ENCODE measurements at places on chromosomes 2 and 18.

DNA sequence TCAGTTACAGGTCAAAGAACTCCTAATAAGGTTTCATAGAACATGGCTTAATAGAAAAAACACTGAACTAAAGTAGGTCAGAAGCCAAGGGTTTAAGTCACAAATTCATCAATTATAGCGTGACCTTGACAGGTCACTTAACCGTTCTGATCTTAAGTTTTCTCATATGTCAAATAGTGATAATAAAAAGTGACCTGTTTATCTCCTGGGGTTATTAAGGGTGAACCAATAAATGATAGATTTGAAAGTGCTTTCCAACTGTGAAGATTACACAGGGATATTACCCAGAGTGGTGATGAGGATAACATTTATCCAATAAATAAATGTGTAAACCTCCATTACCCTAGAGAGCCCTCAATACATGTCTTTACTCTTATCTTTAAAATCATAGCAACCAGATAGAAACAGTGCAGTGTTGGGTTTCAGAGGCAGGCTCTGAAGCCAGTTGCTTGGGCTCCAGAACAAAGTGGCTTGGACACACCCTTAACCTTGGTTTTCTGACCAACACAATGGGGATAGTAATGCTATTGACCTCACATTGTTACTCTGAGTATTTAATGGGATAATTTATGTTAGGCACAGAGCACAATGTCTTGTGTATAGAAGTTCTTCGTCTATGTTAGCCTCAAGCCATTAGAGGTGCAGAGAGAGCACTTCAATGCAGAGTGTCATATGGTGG, 48.6 kb downstream of the KLHL14 start:
- DNase-seq = no peak

DNA sequence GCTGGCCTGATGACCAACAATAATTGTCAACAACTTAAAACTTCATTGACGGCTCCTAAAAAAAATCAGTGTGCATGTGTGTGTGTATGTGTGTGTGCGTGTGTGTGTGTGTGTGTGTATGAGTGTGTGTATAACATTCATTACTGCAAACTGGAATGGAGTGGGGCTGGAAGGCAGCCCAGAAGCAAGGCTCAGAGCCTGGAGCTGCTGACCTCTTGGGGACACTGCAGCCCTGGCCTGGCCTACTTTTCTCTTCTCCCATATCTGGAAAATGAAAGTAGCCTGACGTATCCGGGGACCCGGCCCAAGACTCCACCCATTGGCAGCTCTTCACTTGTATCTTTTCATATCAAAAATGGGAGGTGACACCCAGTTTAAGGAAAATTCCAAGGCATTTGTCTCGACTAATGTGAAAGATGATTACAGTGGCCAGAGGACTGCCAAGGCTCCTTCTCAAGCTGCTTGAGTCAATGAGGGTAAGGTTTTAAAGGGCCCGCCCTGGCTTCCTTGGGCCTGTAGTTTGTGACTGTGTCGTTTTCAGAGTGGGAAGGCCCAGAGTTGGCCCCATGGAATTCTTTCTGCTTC, 72.4 kb upstream of the IL1R1 start:
- no peak for DNase-seq

- peak; percentile 29 for DNase-seq
Measured at GRCh38 chr18:7084080-7085065, 33.2 kb downstream of the LAMA1 start.

- no peak for DNase-seq
Measured at GRCh38 chr2:9234680-9235146, 28.1 kb downstream of the ASAP2 start.

- no peak for DNase-seq
Measured at GRCh38 chr2:187918996-187919821, 365.0 kb upstream of the TFPI start.

GRCh38 chr2:121532347-121532766, 1.7 kb downstream of the RNU4ATAC start:
- no peak for DNase-seq

DNA sequence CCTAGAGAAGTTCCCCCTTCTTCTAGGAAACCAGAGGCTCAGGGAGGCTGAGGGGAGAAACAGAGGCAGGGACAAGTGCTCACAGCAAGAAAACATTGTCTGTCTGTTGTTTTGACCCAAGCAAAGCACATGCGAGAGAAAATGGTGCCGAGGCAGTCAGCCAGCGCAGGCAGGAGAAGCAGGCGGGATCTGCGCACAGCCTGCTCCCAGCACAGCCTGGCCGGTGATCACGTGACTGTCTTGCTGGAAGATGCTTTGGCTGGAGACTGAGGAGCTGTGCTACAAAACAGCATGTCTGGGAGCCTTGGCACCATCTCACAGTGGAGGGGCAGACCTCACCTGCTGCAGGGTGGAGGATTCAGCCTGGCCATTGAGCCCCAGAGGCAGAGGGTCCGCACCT, 93.7 kb upstream of the MYCN start:
- no peak for DNase-seq

- DNase-seq = peak; percentile 52
Measured at GRCh38 chr18:23498117-23498516, 5.2 kb upstream of the RMC1 start.

DNA sequence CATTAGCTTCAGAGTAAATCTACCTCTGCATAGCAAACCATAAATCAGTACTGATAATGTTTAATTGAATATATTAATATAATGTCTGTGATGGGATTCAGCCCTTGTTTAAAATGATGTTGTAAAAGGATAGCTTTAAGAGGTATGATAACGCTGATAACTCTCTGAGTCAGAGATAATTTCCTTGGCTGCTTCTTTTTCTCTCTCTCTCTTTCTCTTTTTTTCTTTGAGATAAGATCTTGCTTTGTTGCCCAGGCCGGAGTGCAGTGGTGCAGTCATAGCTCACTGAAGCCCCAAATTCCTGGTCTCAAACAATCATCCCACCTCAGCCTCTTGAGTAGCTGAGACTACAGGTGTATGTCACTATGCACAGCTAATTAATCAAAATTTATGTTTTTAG, 35.7 kb downstream of the CDH7 start:
- DNase-seq = no peak

DNA sequence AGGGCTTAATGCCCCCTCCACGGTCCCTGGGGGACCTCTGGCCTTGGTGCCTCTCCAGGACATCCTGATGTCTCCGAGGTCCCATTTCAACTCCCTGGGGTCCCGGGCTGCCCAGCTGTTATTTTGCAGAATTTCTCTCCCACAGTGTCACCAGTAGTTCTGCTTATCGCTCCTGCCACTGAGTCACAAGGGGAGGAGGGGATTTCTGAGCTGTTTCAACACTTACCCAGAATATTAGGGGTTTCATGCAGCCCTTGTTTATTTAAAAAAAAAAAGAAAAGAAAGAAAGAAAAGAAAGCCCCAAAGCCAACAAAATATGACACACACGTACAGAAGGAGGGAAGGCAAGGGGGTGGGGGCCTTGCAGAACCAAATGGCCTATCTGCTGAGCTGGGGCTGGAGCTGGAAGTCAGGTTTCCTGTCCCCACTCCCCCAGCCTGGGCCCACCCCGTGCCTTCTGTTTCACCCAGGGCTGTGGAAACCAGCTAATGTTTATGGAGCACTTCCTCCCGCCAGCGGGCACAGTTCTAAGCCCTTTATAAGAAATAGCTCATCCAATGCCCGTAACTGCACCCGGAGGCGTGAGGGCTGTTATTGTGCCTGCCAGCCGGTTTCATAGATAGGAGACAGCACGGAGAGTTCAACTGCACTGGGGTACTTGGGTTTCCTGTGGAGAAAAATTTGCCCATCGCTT, 8.4 kb upstream of the ARID5A start:
- peak; percentile 89 for DNase-seq

- DNase-seq = no peak
Measured at GRCh38 chr18:12773369-12773768, 70.5 kb downstream of the PSMG2 start.

DNA sequence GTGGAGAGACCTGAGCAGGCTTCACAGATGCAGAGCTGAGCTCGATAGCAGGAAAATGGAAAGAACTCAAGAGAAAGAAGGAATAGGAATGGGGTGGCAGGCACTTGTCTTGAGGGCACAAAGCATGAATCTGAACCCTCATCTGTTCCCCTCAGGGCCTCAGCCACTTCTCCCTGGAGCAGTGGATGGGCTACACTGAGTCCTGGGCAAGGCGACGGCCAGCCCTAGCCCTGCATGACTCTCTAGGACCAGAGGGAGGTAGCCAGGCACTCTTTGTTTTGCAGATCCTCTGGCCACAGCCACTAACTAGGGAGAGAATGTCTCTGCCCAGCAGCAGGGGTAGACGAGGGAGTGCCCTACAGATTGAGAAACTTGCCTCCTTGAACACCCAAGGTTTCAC, 3.4 kb upstream of the TEX51 start:
- DNase-seq = no peak

DNA sequence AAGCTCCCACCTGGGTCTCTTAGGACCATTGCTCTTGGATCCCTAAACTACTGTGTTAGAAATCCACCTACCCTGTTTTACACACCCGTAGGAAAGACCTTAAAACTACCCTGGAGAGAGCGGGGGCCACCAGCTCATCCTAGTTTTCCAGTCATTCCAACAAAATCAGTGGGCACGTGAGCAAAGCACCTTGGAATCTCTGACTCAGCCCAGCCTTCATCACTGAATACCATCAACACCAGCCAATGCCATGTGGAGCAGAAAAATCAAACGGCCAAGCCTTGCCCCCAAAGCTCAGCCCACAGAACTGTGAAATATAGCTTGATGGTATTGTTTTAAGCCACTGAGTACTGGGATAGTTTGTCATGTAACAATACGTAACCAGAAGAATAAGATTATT, 449.7 kb upstream of the CHAC2 start:
- no peak for DNase-seq

GRCh38 chr2:138742441-138743057, 37.6 kb downstream of the NXPH2 start:
- DNase-seq = no peak

- DNase-seq = no peak
Measured at GRCh38 chr2:207285473-207285815, 119.7 kb upstream of the KLF7 start.

DNA sequence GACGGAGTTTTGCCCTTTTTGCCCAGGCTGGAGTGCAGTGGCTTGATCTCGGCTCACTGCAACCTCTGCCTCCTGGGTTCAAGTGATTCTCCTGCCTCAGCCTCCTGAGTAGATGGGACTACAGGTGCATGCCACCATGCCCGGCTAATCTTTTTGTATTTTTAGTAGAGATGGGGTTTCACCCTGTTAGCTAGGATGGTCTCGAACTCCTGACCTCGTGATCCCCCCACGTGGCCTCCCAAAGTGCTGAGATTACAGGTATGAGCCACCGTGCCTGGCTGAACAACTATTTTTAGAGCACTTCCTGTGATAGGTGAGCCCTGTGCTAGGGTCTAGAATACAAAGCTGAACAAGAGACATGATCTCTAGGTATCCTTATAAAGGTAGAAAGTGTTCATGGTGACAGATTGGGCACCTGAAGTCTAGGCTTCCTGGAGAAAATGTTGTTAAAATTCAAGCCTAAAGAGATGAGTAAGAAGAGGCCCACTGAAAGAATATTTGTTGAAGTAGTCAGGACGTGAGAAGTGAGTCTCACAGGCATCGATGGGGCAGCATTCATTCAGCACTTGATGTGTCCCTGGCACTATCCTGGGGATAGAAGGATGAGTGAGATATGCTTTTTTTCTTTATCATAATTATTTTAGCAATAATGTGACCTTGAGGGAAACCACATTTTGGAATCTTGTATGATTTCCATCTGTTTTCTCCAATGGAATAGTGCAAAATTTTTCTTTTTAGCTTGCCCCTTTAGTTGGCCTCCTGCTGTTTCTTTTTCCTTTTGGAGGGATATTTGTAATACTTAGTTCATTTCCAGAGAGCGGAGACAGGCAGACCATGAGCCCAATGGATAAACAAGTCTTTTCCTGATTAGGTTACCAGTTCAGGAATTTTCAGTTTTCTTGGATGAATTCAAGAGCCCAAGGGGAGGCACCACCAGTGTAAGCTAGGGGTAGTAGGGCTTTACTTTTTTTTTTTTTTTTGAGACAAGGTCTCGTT, 5.1 kb downstream of the ZNF236 start:
- DNase-seq = no peak

DNA sequence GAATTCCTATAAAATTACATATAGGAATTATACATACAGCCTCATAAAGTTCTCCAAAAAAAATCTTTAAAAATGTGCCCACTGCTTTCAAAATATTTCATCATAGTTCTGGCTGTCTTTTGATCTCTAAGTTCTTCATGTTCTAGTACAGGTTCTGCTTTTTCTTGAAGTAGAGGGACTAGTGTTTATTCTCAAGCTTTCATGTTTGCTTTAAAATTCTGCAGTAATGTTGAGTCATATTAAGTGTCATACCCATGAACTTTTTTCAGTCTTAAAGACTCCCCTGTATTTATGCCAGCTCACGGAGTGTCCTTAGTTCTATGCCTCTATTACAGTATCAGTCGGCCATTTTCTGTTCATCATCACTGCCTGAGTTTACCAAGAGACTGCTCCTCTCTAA, 54.8 kb upstream of the CCDC141 start:
- DNase-seq = peak; percentile 40

DNA sequence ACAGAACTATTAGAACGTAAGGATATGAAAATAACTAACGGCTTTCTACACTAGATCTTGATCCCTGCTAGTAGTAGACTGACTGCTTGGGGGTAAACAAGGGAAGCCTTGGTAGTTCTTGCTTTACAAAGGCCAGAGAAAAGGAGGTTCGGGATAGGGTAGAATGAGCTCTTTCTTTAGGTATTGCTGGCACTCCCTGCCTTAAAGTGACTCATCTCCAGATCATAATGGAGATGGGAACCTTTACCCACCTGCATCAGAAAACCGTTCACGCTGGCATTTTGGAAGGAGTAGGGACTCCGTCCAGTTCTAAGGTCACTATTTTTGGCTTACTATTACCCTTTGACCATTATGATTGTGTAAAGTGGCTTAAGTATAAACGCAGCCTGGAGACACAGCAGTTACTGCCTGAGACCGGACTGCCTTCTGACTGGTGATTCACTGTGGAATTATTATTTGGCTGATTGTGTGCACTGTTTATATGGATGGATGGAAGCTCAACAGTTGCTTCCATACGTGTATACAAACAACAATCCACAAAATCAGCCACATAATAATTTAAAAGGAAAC, 482.5 kb downstream of the STK39 start:
- no peak for DNase-seq

DNA sequence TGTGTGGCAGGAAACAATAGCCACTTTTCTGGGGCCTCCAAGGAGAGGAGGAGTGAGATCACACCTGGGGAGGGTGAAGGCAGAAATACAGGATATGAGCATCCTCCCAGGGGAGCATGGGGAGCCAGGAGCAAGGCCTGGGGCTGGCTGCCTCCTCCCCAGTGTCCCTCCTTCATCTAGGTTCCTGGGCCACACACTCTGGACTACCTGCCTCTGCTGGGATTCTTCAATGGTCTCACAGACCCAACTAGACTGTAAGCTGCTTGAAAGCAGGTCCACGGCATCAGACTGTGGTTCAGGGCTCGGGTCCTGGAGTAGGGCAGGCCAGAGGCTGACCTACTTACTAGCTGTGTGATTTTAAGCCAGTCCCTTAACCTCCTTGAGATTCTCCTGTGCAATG, 94.0 kb downstream of the MCFD2 start:
- no peak for DNase-seq

- peak; percentile 23 for DNase-seq
Measured at GRCh38 chr2:215435280-215435869, 493 bp downstream of the FN1 start.
